ENCODE measurements at places on chromosomes 16 and 17.
A peak's percentile ranks its signal among the peaks of the same experiment; 100 is the strongest.

GRCh38 chr17:73561111-73561510, 83.1 kb downstream of the SDK2 start:
- H3K4me1 ChIP-seq = no peaks in the 10 kb centered on the region
- no peaks in the 10 kb centered on the region for H3K27me3 ChIP-seq
- H3K36me3 ChIP-seq = no peaks in the 10 kb centered on the region
- H3K27ac ChIP-seq = no peak overlapping the region
- no peak overlapping the region for H3K4me3 ChIP-seq
- no peak for DNase-seq

DNA sequence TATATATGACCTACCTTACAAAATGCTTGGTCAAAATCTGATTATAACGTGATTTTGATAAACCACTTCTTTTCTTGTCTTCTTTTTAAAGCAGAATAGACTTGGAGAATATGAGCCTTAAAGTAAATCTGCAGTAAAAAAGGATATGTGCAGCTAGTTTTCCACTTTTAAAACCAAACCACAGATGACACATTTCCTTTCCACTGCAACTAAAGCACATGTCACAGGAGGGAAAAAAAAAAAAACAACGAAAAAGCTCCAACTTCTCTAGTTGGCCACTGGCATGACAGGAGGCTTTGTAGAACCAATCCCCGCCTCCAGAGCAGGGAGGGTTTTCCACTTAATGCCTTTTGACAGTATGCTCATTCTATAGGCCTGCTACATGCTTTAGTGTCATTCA, at the start of gene EVI2A:
Gene EVI2A (minus strand): TSS at position 142 of the 400 bp plus-strand sequence. CDS start 2,609 bp downstream, outside the sequence.
- no peak within 1 kb of the TSS for H3K4me3 ChIP-seq
- H3K4me1 ChIP-seq = peaks cover 3% of the 10 kb centered on the region
- no peaks in the 10 kb centered on the region for H3K27me3 ChIP-seq
- peaks cover 6% of the 10 kb centered on the region for H3K36me3 ChIP-seq
- H3K27ac ChIP-seq = no peak within 1 kb of the TSS

DNA sequence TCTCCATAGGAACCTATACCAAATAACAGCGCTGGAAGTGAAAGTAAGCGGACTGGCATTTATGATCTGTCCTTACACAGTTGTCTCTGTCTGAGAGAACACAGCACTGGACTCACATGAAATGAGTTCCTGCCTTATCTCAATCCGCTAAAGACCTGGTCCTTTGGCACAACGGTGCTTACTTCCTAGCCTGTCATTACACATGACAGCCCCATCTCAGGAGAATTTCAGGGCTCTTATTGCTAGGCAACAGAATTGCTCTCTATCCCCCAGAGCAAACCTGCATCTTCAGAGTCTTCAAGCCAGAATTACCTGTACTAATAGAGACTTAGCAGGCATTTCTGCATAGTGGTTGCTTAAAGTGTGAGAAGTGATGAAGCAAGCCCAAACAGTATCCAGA, 4.3 kb downstream of the KCNJ2 start:
- peaks cover 23% of the 10 kb centered on the region for H3K36me3 ChIP-seq
- no peak overlapping the region for H3K4me3 ChIP-seq
- no peak overlapping the region for H3K27ac ChIP-seq
- no peaks in the 10 kb centered on the region for H3K27me3 ChIP-seq

DNA sequence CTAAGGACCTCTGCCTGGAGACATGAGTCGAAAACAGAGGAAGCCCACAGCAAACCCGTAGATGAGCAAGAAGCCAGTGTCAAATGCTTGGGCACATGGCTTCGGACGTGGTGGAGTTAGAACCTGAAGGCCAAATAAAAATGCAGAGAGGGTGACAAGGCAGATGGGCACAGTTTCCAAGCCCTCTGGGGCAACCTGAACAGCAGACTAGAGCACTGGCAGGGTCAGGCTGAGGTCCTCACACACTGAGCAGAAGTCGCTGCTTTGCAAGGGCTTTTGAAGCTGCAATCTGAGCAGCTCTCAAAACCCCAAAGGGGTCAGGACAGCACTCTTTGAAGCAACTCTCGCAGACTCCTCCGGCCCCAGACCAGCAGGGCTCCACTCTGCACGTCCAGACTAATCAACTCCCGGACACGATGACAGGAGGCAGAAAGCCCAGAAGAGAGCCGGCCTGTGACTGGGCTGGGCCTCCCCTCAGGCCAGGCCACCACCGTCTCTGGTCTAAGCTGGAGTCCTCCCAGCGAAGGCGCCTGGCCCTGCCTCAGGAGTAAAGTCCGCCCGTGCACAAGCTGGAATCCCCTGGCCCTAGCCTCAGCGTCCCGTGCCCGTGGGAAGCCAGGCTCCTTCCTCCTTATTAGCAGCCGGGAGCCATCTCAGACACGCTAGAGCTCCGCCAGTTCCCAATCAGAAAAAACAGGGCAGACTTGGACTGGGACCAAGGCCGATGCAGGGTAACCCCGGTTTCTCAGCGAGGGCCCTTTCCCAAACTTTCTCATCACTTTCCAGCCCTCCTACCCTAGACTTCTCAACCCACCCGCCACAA, 924 bp downstream of the SMARCD2 start:
- peak; percentile 34 for DNase-seq
- H3K4me1 ChIP-seq = peaks cover 23% of the 10 kb centered on the region
- peak overlapping the region; percentile 84 for H3K27ac ChIP-seq

DNA sequence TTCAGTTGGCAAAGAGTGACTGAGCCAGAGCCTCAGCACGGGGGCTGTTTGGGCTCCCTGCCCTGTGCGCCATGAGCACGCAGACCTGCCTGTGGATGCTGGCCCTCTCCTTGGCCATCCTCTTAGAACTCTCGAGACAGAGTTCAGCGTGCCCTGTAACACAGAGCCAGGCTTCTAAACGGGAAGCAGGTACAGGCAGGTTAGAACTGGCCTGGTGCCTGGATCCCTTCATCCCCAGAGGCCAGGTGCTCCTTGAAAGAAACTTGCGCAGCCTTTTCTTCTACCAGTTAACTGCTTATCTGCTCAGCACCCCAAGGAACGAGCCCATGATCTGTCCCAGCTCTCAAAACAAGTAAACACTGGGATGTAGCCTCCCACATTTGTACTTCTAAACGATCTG, 6.9 kb downstream of the CCNF start:
- no peak overlapping the region for H3K4me3 ChIP-seq
- peaks cover 40% of the 10 kb centered on the region for H3K36me3 ChIP-seq

GRCh38 chr16:4694642-4695451, 1.5 kb downstream of the NUDT16L1 start:
- no peaks in the 10 kb centered on the region for H3K27me3 ChIP-seq
- H3K27ac ChIP-seq = peak overlapping the region; percentile 34
- peak overlapping the region; percentile 89 for H3K4me3 ChIP-seq
- H3K36me3 ChIP-seq = peaks cover 45% of the 10 kb centered on the region
- no peak for DNase-seq
- peaks cover 7% of the 10 kb centered on the region for H3K4me1 ChIP-seq

DNA sequence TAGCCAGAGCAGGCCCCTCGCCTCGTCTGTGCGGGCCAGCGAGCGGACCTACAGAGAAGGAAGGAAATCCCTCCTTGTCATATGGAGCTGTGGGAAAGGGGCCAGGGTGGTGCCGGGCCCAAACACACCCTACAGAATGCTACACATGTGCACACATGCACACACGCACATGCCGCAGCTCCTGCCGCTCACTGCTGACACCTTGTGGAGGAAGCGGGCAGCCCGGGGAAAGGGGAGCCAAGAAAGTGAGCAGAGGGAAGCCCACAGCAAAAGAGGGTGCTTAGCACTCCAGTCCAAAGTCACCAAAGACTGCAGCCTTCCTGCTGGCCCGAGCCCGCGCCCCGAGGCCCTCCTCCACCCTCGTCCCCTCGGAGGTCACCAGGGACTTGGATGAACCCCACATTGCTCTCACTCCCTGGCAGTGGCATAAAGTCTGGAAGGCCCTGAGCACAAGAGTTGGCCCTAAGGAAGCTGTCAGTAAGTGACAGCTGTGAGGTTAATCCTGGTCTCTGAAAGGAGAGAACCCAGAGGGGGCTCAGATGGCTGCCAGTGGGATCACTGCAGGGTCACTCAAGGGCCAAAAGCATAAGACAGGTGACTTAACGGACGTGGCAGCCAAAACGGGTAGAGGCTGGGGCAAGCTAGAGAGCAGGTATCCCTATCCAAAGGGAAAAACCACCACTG, 68.2 kb downstream of the MYO18A start:
- peaks cover 5% of the 10 kb centered on the region for H3K4me1 ChIP-seq
- peak; percentile 55 for DNase-seq
- H3K36me3 ChIP-seq = peaks cover 41% of the 10 kb centered on the region
- no peak overlapping the region for H3K27ac ChIP-seq
- no peaks in the 10 kb centered on the region for H3K27me3 ChIP-seq

DNA sequence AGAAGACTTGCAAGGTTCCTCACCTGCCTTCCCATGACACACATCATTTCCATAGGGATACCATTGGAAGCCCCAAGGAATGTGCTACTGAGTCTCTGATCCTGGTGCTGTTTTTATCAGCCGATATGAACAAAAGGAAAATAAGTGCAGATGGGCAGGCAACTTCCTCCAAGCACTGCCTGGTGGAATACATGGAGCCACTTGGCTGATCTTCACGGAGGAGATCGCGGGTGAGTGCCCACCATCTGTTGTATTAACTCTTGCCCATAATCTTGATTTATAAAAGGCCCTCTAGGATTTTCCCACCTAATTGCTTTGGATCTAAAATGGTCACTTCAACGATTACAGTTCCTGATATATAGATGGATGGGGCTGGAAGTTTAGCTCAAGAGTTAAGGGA, 24.7 kb upstream of the CDRT15 start:
- DNase-seq = no peak
- no peaks in the 10 kb centered on the region for H3K36me3 ChIP-seq
- no peaks in the 10 kb centered on the region for H3K4me1 ChIP-seq
- H3K27me3 ChIP-seq = peaks cover 15% of the 10 kb centered on the region

DNA sequence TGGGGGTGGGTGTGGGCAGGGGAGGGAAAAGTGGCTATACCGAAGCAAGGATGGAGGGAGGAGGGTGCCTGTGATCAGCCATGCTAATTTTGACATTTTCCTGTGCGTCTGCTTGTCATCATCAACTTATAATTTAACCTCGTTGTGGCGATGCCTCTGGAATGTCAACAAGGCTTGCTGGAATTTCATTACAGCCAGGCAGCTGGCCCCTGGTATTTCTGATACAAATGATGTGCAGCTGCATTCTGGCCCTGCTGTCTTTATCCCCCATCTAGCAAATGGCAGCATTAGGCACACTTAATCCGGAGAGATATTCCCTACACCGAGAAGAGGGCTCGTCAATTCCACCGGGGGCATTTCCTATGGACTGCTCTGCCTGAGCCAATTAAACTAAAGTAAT, 278.3 kb upstream of the CCL2 start:
- H3K4me1 ChIP-seq = no peaks in the 10 kb centered on the region
- H3K36me3 ChIP-seq = no peaks in the 10 kb centered on the region
- no peak for DNase-seq
- H3K27ac ChIP-seq = no peak overlapping the region
- H3K4me3 ChIP-seq = no peak overlapping the region

GRCh38 chr17:61296058-61296457, 103.6 kb upstream of the TBX2 start:
- no peak for DNase-seq
- H3K4me3 ChIP-seq = no peak overlapping the region
- H3K36me3 ChIP-seq = no peaks in the 10 kb centered on the region
- H3K4me1 ChIP-seq = peaks cover 26% of the 10 kb centered on the region

- H3K36me3 ChIP-seq = no peaks in the 10 kb centered on the region
- no peak overlapping the region for H3K27ac ChIP-seq
- no peak for DNase-seq
- H3K4me3 ChIP-seq = no peak overlapping the region
Observed at GRCh38 chr17:39212841-39213480, 12.8 kb downstream of the STAC2 start.

DNA sequence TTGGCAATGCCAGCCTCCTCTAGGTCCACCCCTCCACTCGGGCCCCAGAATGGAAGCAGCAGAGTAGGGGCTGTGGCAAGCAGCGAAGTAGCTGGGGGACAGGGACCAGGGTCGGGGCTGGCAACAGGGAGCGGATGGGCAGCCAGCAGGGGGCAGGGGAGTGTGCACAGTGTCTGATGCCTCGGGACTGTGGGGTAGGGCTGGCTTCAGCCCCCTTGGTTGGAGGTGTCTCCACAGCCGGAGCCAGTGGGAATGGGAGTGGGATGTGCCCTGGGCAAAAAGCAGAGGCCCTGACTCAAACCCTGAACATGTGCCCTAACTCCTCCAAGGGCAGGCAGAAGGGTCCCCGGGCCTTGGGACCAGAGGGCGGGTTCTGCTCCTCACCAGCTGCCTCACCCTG, 18.5 kb upstream of the ARHGAP27 start:
- H3K27ac ChIP-seq = no peak overlapping the region
- H3K4me1 ChIP-seq = no peaks in the 10 kb centered on the region
- H3K27me3 ChIP-seq = no peaks in the 10 kb centered on the region

DNA sequence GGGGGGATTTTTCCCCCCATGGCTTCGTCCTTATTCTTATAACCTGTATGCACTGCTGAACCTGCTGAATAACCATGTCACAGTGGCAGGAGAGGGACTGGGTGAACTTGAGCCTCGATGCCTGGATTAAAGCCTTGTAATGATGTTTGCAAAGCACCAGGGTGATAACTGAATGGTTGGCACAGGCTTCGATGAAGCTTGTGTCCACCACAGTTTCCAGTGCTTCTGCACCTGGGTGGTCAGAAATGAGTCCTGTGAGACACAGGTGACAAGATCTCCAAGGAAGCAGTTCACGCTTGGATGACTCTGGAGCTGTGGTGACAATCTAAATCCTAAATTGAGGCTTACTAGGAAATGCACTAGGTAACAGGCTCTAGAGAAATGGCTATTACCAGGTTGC, 729.3 kb downstream of the MAF start:
- H3K4me3 ChIP-seq = no peak overlapping the region
- no peaks in the 10 kb centered on the region for H3K36me3 ChIP-seq
- H3K4me1 ChIP-seq = no peaks in the 10 kb centered on the region
- H3K27me3 ChIP-seq = no peaks in the 10 kb centered on the region
- DNase-seq = no peak

DNA sequence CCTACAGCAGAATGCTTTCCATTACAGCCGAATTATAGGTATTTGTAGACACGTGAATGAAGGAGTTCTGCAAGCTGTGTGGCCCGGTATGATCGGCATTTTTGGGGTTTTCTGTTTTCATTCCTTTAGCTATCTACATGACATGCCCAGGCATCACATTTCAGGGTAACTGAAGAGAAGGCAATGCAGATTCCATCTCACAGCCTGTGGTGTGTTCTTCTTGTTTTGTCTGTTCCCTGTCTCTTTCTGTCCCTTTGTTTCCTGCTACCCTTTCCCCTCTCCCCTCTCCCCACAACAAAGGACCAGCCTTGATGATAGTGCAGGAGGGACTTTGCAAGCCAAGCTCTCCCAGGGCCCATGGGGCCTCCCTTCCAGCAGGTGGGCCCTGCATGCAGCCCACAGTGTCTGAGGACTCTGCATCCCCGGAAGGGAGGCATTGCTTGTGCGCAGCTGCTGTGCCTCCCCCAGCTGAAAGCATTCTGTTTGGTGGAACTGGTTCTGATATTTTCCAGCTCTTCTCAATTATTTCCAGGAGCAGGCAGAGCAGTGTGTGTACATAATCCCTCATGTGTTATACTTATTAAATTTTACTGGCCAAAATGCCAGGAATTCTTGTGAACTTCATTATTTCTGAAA, 207.4 kb downstream of the RPTOR start:
- peaks cover 12% of the 10 kb centered on the region for H3K36me3 ChIP-seq
- peak overlapping the region; percentile 56 for H3K27ac ChIP-seq
- no peaks in the 10 kb centered on the region for H3K27me3 ChIP-seq
- H3K4me3 ChIP-seq = no peak overlapping the region

- H3K4me1 ChIP-seq = peaks cover 11% of the 10 kb centered on the region
- H3K27me3 ChIP-seq = no peaks in the 10 kb centered on the region
- H3K27ac ChIP-seq = no peak overlapping the region
- H3K36me3 ChIP-seq = no peaks in the 10 kb centered on the region
Observed at GRCh38 chr17:39697961-39698360, 1.9 kb upstream of the ERBB2 start.

GRCh38 chr16:81642107-81642436, 137.0 kb upstream of the PLCG2 start:
- no peak for DNase-seq
- H3K36me3 ChIP-seq = peaks cover 7% of the 10 kb centered on the region
- no peaks in the 10 kb centered on the region for H3K27me3 ChIP-seq
- no peak overlapping the region for H3K4me3 ChIP-seq
